ENCODE measurements at places on chromosomes 11 and 22.

GRCh38 chr11:102850973-102851745 is 7.8 kb upstream of the MMP3 start:
- no peak for DNase-seq

- DNase-seq = no peak
These were observed 57.6 kb downstream of the NRXN2 start for GRCh38 chr11:64665411-64665821.

GRCh38 chr11:67697846-67698245 is 23.4 kb upstream of the ALDH3B2 start:
- no peak for DNase-seq

- DNase-seq = no peak
These were observed 4.5 kb downstream of the PATE1 start for GRCh38 chr11:125750629-125751028.

DNA sequence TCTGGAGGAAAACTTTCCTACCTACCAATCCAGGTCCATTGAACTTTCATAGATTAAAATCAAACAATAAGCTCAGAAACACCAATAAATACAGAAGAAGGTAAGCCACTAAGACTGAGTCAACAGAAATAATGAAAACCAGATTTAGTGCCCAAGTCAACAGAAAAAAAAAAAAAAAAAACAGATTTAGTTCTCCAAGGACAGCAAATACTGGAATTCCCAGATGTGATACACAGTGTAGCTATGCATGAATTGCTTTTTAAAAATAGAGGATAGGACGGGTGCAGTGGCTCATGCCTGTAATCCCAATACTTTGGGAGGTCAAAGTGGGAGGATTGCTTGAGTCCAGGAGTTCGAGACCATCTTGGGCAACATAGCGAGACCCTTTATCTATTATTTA is 15.7 kb downstream of the DMC1 start:
- no peak for DNase-seq

DNA sequence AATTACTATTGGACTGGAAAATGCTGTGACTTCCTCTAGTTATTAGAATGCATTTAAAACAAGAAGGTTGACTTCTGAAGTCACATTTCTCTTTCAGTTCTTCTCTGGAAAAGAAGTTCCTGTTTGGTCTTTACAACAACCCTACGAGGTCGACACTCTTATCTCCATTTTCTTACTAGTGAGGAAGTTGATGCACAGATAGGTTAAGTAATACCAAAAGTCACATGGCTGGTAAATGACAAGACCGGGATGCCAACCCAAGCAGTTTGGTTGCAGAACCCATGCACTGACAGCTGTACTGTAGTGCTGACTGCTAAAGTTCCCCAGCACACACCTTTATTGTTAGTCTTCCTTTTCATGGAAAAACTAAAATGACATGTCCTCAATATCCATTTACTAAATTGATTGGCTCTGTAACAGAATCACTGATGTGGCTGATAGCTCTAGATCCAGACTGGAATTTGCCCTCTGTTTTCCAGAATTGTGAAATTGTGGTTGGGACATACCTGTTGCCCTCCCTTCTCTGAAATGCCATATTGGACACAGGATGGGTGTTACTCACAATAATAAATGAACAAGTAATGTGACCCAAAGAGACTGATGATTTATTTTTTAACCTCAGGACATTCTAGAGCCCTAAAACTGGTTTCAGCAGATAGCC is 9.4 kb upstream of the TECTA start:
- DNase-seq = no peak

DNA sequence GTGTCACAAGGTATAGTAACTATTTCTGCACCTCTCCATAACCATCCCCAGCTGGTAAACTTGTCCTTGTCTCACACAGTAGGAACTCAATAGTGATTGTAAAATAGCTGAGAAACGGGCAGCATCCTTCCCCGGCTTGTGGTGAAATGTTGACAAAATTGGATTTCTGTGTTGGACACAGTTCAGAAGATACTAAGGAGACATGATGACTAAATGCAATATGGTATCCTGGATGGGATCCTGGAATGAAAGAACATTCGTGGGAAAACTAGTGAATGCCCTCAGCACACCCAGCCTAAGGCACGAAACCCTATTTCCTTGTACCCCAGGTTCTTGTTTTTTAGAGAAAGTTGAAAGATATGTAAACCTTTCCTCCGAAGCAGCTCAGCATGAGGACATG is 18.8 kb upstream of the OPCML start:
- DNase-seq = no peak

- no peak for DNase-seq
These were observed 141.4 kb downstream of the NTM start for GRCh38 chr11:131511794-131512193.

GRCh38 chr11:71421392-71421950 is 26.7 kb downstream of the DHCR7 start:
- DNase-seq = no peak

- DNase-seq = no peak
These were observed 24.8 kb downstream of the NARS2 start for GRCh38 chr11:78549624-78550409.

GRCh38 chr11:110125632-110126031 is 32.4 kb downstream of the ZC3H12C start:
- no peak for DNase-seq

DNA sequence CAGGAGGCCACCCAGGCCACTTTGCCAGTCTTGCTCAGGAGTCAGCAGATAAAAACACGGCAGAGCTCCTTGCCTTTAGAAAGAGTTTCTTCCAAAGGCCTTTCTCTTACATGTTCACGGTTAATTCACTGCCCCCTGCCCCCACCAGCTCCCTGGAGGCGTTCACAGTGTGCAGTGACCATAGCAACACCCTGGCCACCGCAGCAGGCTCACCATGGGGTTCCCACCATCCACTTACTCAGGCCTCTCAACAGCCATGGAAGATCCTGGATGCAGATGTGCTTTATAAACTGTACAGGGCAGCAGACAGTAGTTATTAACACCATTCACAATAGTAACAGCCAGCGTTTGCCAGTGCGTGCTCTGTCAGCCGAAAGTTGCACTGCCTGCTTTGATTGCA is 10.6 kb upstream of the MYO7A start:
- no peak for DNase-seq

GRCh38 chr22:36985211-36985889 is 33.9 kb downstream of the TST start:
- DNase-seq = no peak

DNA sequence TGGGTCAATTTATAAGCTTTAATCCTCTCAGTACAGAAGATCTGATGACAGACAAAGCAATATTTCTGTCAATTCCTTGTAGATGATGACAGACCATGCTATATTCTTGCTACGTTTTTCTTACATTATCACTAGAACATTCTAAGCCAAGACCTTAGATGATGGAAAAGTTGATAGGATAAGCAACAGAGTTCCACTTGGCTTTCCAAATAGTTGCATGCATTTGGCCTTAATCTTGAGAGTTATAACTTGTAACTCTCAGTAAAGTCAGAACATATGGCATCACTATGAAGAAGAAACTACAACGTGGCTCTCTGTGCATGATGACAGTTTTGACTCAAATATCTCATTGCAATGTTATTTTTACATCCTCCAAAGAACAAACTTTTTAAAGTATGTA is 544.3 kb upstream of the LRRC4C start:
- DNase-seq = no peak

DNA sequence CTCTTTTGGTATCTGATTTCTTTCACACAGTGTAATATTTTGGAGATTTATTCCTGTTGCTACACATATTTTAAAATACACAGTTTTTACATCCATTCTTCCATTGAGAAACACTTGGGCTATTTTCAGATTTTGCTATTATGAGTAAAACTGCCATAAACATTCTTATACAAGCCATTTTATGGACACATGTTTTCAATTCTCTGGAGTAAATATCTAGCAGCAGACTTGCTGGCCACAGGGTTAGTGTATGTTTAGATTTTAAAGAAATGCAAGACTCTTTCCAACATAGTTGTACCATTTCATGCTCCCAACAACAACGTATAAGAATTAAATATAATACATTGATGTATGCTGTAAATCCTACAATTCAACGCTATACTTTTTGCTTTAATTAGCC is 360.8 kb upstream of the PITPNB start:
- DNase-seq = no peak

GRCh38 chr11:39990421-39990831 is 1469.0 kb downstream of the LRRC4C start:
- no peak for DNase-seq

DNA sequence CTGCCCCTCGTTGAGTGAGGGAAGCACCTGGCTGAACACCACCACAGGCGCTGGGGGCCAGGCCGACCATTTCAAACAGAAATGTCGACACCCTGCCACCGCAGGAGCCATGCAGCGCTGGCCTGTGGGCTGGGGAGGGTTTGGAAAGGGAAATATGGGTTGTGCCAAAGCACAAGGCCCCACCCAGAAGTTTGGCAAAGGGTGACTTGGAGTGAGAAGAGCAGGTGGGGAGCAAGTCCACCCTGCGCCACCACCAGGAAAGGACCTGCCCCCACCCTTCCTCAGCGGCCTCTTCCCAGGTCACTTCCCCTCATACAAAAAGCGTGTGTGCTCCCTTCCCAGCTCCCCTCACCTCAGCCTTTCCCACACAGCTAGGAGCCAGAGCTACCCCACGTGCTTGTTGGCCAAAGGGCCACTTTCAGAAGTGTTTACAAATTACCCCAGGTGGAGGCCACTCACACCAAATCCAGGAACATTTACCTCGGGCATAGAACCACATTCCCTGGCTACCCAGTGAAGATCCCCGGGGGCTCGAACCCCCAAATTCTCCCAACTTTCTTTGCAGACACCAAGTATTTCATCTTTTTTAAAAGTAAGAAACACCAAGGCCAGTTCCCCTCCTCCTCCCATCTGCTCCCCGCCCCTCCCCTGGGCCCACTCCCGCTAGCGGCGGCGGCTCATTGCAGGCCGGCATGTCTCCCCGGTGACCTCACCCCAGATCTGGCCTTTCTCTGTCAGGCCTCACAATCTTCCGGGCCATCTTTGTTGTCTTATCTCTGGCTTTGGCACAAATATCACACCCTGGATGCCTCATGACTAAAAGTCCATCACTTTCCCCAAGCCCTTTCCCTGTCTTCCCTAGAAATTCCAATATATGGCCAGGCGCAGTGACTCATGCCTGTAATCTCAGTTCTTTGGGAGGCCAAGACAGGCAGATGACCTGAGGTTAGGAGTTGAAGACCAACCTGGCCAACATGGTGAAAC is 20.5 kb upstream of the SCGB1A1 start:
- no peak for DNase-seq

- no peak for DNase-seq
These were observed 7.4 kb downstream of the KRTAP5-10 start for GRCh38 chr11:71572811-71573210.

- no peak for DNase-seq
These were observed 679.9 kb upstream of the CCDC179 start for GRCh38 chr11:23540101-23540561.

DNA sequence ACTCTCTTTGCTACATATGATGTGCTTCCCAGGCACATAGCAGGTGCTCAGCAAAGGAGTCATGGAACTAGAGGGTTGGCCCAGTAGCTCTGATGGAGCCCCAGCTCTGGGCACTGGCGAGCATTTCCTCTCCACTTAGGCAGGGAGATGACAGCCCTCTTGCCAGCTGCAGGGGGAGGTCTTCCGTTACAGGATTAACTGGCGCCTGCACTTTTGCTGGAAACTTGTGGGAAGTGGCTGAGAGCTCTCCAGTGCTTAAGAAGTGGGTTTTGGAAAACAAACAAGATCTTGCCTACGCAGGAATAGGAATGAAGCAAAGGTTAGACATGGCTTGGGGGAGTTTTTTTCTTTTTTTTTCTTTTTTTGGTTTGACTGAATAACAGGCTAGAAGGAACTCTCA is 75.5 kb downstream of the MICAL2 start:
- no peak for DNase-seq

GRCh38 chr22:44091021-44091721 is 67.1 kb downstream of the PARVB start:
- DNase-seq = no peak

GRCh38 chr11:27700351-27701301 is at the start of gene BDNF:
TSS of gene BDNF (minus strand) at chr11:27700455. CDS start at chr11:27658564, 41,891 bp downstream.
- no peak for DNase-seq

DNA sequence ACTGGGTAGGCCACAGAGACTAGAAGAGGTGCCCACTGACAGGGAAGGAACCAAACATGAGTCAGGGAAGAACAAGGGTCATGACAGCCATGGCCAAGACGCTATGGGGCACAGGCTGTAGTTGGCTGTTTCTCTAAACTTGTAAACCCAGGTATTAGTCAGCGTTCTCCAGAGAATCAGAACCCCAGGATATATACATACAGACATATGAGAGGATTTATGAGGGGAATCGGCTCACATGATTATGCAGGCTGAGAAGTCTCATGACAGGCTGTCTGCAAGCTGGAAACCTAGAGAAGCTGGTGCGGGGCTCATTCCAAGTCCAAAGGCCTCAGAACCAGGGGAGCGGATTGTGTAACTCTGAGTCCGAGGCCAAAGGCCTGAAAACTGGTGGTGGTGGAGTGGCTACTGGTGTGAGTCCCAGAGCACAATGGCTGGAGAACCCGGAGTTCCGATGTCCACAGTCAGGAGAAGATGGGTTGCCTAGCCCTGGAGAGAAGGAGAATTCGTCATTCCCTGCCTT is 29.7 kb upstream of the CD81 start:
- no peak for DNase-seq

DNA sequence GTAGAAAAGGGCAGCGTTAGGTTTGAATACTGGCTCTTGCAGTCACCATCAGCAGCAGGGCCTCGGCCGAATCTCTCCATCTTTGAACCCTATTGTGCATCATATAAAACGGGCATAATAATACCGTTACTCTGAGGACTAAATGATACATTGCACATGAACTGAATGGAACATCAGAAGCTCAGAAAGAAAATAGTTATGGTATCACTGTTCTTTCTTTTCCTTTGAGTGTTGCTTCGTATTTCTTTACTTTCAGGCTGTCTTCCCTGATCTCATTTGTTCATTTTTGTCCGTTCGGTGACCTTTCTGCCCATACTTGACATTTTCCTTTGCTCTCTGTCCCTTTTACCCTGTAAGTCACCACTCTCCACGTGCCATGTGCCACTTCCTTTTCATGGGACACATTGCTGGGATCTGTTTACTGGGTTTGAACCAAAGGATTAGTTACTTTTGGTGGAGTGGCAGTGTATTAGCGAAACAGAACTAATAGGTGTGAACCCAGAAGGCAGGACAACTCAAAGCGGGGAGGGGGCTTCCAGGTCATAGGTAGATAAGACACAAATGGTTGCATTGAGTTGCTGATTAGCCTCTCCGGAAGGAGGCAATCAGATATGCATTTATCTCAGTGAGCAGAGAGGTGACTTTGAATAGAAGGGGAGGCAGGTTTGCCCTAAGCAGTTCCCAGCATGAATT is 717 bp upstream of the ZNF202 start:
- no peak for DNase-seq

GRCh38 chr22:30838111-30838510 is 130.5 kb downstream of the MORC2 start:
- DNase-seq = no peak

All from breast epithelium (tissue), 4 donors.